Activated CD4-positive, alpha-beta T cell treated with anti-CD3 and anti-CD28 coated beads, Interleukin-2, amount 50 U/mL, for 24 hours (primary cell): ENCODE measurements at places on chromosomes 6 and 20.

- DNase-seq = no peak
Observed at GRCh38 chr6:157732007-157732406, 91.0 kb upstream of the SNX9 start.

GRCh38 chr6:71420693-71421328, 132.2 kb downstream of the OGFRL1 start:
- DNase-seq = no peak

- no peak for DNase-seq
Observed at GRCh38 chr6:78489874-78490273, 377.5 kb upstream of the IRAK1BP1 start.

- no peak for DNase-seq
Observed at GRCh38 chr20:16548068-16548672, 25.1 kb downstream of the KIF16B start.

- DNase-seq = no peak
Observed at GRCh38 chr20:10897336-10897735, 223.5 kb upstream of the JAG1 start.

DNA sequence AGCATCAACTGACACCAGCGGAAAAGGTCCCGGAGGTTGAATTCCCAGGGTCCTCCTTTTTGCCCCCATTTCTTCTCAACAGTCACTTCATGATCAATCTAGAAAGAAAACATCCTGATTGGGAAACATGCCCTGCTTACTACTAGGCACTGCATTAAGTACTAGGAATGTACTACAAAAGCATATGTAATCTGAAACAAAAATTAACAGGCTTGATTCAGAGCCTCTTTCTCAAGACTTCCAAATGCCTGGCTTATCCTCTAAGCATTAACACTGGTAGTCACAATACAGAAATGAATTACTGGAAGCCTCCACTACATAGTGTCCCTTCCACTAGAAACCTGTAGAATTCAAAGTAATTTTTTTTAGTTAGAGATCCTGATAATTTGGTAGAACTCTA, 84.5 kb upstream of the LYRM2 start:
- DNase-seq = no peak

- no peak for DNase-seq
Observed at GRCh38 chr6:35014786-35015185, 125.7 kb downstream of the ANKS1A start.

DNA sequence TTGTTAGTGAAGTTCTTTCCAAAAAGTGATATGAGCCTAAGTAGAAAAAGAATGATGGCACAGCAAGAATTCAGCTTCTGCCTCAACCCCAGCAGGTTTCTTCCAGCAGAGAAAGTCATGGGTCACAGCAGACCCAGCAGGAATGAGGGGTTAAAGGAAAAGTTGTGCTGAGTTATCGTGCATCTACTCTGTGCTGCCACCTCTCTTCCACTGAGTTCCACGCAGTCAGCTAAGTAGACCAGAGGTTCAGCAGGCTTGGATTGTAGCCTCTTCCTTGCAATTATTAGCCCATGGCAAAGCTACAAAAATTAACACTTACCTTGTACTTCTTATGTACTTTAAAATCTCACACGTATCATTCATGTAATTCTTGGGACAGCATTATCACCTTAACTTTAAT, 510.8 kb downstream of the PTPRT start:
- no peak for DNase-seq

DNA sequence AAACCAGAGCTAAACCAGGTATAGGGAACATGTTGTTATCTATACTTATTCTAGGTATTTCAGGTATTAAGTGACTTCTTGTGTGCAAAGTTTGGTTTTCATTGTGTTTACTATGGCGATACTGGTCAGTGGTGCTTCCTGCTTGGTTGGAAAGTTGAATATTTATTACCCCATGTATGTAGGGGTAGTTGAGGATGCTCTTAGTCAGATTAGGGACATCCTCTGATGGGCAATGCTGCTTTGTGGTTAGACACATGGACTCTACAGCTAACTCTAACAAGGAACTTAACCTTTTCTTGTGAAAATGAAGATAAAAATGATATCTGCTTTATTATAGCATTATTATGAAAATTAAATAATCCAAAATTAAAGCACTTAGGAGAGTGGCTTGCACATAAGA, 44.1 kb upstream of the ENPP1 start:
- DNase-seq = no peak

- no peak for DNase-seq
Observed at GRCh38 chr6:167420177-167420576, 95.3 kb downstream of the TTLL2 start.

- no peak for DNase-seq
Observed at GRCh38 chr20:750801-751200, 17.5 kb downstream of the SLC52A3 start.
